Fibroblast of the aortic adventitia (primary cell): ENCODE measurements at places on chromosomes 3 and 15. TPM values are rescaled to one million over a fixed set of nuclear protein-coding genes. Genes with fewer than 3 reads are reported as not detected.

Gene GRIP2
- 0.90 TPM in 2 replicates for total RNA-seq

Gene UACA
- 106 and 149 TPM in 2 replicates for total RNA-seq

Gene ZIC1
- total RNA-seq: 0.18 TPM in 1 of 2 replicates, not detected in the other

Gene WDR76
- total RNA-seq: 2.9 and 58.2 TPM in 2 replicates

Gene FBLN2
- 452 and 600 TPM in 2 replicates for total RNA-seq

Gene CPN2
- total RNA-seq: not detected in 2 replicates

Gene WDR82
- total RNA-seq: 39.6 and 61.5 TPM in 2 replicates
